T-cell (primary cell): ENCODE measurements at places on chromosomes 7 and 10.

- H3K4me3 ChIP-seq = no peak overlapping the region
- peaks cover 47% of the 10 kb centered on the region for H3K36me3 ChIP-seq
- no peak overlapping the region for H3K27ac ChIP-seq
- no peak for DNase-seq
These were observed 173.9 kb downstream of the ARID5B start for GRCh38 chr10:62075414-62075813.

GRCh38 chr7:14894826-14895225, 7.7 kb downstream of the DGKB start:
- H3K4me3 ChIP-seq = no peak overlapping the region
- no peaks in the 10 kb centered on the region for H3K36me3 ChIP-seq
- H3K27ac ChIP-seq = no peak overlapping the region
- no peaks in the 10 kb centered on the region for H3K27me3 ChIP-seq

DNA sequence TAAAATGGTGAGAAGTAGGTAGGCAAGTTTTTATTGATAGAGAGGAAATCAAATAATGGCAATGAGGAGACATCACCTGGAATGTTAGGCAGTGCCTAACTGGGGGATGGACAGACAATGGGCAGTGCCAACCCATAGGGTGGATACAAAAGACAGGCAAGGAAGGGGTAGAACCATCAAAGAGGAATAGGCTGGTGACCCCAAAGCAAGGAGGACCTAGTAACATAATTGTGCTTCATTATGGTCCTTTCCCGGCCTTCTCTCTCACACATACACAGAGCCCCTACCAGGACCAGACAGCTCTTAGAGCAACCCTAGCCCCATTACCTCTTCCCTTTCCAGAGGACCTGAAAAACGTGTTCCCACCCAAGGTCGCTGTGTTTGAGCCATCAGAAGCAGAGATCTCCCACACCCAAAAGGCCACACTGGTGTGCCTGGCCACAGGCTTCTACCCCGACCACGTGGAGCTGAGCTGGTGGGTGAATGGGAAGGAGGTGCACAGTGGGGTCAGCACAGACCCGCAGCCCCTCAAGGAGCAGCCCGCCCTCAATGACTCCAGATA, 30.0 kb downstream of the PRSS2 start:
- DNase-seq = peak; percentile 30
- H3K4me3 ChIP-seq = peak overlapping the region; percentile 97
- peaks cover 54% of the 10 kb centered on the region for H3K36me3 ChIP-seq
- H3K27me3 ChIP-seq = no peaks in the 10 kb centered on the region
- H3K27ac ChIP-seq = peak overlapping the region; percentile 97

DNA sequence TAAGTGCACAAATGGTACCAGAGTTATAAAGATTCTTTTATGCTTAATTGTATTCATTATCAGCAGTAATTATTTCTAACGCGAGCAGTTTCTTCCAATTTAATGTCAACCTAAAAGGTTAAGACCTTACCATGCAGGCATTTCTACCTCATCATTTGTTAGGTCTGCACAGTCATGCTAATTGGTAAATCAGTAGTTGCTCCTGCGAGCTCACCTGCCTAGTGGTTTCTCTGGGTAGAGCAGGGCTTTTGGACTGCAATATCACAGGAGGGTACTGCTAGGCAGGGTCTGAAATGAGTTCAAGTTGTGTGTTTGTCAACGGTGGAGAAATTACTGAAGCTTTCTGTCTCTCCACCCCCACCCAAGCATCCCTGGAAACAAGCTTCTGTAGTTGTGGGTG, 558.5 kb upstream of the MGMT start:
- no peaks in the 10 kb centered on the region for H3K36me3 ChIP-seq
- H3K27ac ChIP-seq = no peak overlapping the region
- H3K4me3 ChIP-seq = no peak overlapping the region
- H3K27me3 ChIP-seq = no peaks in the 10 kb centered on the region
- no peak for DNase-seq

DNA sequence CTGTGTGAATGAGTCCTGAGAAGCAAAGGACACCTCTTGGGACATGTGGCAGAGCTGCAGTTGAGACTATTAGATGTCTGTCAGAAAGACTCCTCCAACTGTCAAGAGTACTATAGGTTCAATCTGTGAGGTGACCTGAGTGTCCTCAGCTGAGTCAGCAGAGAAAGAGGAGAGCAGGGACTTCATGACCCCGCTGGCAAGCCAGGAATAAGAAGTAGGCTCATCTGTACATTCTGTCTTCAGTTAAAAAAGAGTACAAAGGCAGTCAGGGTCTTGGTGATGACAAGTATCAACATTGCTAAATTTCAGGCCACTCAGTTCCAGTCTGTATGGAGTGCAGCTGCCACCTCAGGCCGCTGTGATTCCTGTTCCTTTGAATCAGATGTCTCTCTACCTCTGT, 25.1 kb downstream of the HECTD2 start:
- DNase-seq = no peak
- H3K36me3 ChIP-seq = no peaks in the 10 kb centered on the region
- H3K4me3 ChIP-seq = no peak overlapping the region

DNA sequence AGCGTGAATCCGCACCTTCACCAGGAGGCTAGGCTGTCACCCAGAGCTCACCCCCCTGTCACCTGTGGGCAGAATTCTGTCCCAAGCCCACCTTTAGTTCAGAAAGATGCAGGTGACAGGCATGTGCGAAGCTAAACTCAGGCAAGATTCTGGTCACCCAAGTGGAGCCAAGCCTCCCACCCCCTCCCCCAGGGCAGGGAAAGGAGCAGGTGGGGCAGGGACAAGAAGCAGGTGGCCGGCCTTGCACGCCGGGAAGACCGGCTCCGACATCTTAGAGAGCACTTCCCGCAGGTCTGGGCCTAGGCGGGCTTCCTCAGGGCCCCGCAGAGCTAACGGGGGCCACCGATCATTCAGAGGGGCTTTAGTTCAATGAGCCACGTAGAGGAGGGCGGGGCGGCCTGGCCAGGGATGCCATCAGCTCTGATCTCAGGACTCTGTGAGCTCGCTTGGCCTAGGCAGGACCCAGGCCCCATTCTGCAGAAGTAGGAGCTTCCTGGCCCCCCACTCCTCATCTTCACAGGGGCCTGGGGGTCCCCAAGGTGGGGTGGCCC, 19.9 kb downstream of the UNCX start:
- H3K27me3 ChIP-seq = peaks cover 4% of the 10 kb centered on the region
- no peaks in the 10 kb centered on the region for H3K4me1 ChIP-seq

DNA sequence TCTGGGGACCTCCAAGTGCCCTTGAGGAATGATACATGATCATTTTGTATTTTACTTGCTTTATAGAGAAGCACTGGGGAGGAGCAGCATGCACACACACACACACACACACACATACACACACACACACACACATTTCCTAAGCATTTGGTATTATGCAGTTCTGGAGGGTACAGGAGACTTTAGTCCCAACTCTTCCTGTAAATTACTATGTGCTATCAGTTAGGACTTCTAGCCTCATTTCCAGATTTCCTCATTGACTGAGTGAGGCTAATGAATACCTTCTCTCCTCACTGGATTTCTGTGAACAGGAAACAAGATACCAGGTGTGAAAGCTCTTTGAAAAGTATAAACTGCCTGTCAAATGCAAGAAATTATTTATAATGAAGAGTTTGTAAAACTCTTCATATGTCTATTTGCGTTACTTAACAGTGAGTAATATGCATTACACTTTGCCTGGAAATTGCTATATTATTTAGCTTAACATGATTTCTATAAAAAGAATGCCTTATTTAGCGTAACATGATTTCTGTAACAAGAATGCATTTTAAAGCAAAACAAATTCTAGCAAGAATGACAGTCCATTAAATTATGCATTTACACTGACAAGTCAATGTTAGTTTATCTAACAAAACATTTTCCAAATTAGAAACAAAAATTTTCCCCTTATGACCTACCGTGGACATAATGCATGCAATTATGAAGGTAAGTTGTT, 34.2 kb downstream of the ACTA2 start:
- no peak overlapping the region for H3K27ac ChIP-seq
- DNase-seq = no peak
- peaks cover 49% of the 10 kb centered on the region for H3K36me3 ChIP-seq

GRCh38 chr7:16970732-16971482, 89.1 kb upstream of the AGR3 start:
- no peak for DNase-seq
- H3K36me3 ChIP-seq = no peaks in the 10 kb centered on the region
- peaks cover 8% of the 10 kb centered on the region for H3K27me3 ChIP-seq
- H3K4me3 ChIP-seq = no peak overlapping the region
- H3K4me1 ChIP-seq = no peaks in the 10 kb centered on the region
- H3K27ac ChIP-seq = no peak overlapping the region

DNA sequence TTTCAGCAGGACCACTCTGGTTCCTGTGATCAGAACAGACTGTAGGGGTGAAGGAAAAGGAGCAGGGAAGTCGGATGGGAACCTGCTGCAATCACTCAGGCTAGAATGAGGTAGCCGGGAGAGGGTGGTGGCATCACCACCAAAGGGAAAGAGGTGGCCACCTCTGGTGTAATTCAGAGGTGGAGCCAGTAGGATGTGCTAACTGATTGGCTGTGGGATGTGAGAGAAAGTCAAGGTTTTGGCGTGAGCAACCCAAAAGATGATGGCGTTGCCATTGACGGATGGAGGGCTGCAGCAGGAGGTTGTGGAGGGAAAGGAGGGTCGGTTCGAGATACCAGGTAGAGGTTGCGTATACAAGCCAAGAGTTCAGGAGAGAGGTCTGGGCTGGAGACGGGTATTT, 7.4 kb upstream of the VSIR start:
- no peaks in the 10 kb centered on the region for H3K36me3 ChIP-seq
- H3K27ac ChIP-seq = no peak overlapping the region
- H3K27me3 ChIP-seq = no peaks in the 10 kb centered on the region
- H3K4me1 ChIP-seq = peaks cover 15% of the 10 kb centered on the region

GRCh38 chr10:120103738-120104560, 211.4 kb downstream of the SEC23IP start:
- peaks cover 12% of the 10 kb centered on the region for H3K27me3 ChIP-seq
- DNase-seq = no peak
- H3K27ac ChIP-seq = no peak overlapping the region
- H3K4me3 ChIP-seq = no peak overlapping the region

- H3K36me3 ChIP-seq = no peaks in the 10 kb centered on the region
- no peak overlapping the region for H3K4me3 ChIP-seq
- H3K27ac ChIP-seq = no peak overlapping the region
- H3K27me3 ChIP-seq = no peaks in the 10 kb centered on the region
- DNase-seq = no peak
These were observed 233.6 kb upstream of the CCDC6 start for GRCh38 chr10:60139798-60140566.

GRCh38 chr10:67487199-67487598, 208.8 kb downstream of the CTNNA3 start:
- no peak overlapping the region for H3K27ac ChIP-seq
- H3K4me1 ChIP-seq = no peaks in the 10 kb centered on the region
- H3K27me3 ChIP-seq = peaks cover 4% of the 10 kb centered on the region
- no peaks in the 10 kb centered on the region for H3K36me3 ChIP-seq
- DNase-seq = no peak

GRCh38 chr10:110045772-110046171, 38.0 kb downstream of the ADD3 start:
- no peak overlapping the region for H3K4me3 ChIP-seq
- H3K27ac ChIP-seq = no peak overlapping the region
- H3K36me3 ChIP-seq = peaks cover 2% of the 10 kb centered on the region

GRCh38 chr7:17369691-17370426, 71.4 kb downstream of the AHR start:
- H3K27ac ChIP-seq = no peak overlapping the region
- no peak overlapping the region for H3K4me3 ChIP-seq
- H3K36me3 ChIP-seq = no peaks in the 10 kb centered on the region
- H3K4me1 ChIP-seq = no peaks in the 10 kb centered on the region

DNA sequence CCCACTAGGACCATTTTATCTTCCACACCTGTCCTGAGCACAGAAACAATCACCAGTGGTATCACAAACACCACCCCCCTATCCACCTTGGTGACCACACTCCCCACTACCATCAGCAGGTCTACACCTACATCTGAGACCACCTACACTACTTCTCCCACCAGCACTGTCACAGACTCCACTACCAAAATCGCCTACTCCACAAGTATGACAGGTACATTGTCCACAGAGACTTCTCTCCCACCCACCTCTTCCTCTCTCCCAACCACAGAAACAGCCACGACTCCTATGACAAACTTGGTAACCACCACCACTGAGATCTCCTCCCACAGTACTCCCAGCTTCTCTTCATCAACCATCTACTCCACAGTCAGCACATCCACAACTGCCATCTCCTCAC, 3.3 kb downstream of the MUC3A start:
- no peak for DNase-seq
- H3K4me1 ChIP-seq = peaks cover 3% of the 10 kb centered on the region
- no peaks in the 10 kb centered on the region for H3K36me3 ChIP-seq
- H3K27ac ChIP-seq = no peak overlapping the region
- no peak overlapping the region for H3K4me3 ChIP-seq

GRCh38 chr7:89232-90019, 102.9 kb upstream of the FAM20C start:
- no peaks in the 10 kb centered on the region for H3K27me3 ChIP-seq
- H3K4me1 ChIP-seq = peaks cover 5% of the 10 kb centered on the region
- H3K27ac ChIP-seq = no peak overlapping the region
- H3K4me3 ChIP-seq = no peak overlapping the region
- H3K36me3 ChIP-seq = no peaks in the 10 kb centered on the region

GRCh38 chr10:7788639-7789286, 786 bp downstream of the ATP5F1C start:
- no peaks in the 10 kb centered on the region for H3K27me3 ChIP-seq
- H3K36me3 ChIP-seq = no peaks in the 10 kb centered on the region
- peak overlapping the region; percentile 57 for H3K27ac ChIP-seq
- no peak for DNase-seq

- no peaks in the 10 kb centered on the region for H3K36me3 ChIP-seq
- no peak for DNase-seq
- no peaks in the 10 kb centered on the region for H3K27me3 ChIP-seq
- H3K27ac ChIP-seq = no peak overlapping the region
- H3K4me3 ChIP-seq = no peak overlapping the region
These were observed 36.1 kb upstream of the CCNY start for GRCh38 chr10:35300063-35300699.

- H3K4me1 ChIP-seq = no peaks in the 10 kb centered on the region
- no peak overlapping the region for H3K27ac ChIP-seq
- H3K4me3 ChIP-seq = no peak overlapping the region
These were observed 26.8 kb upstream of the SMURF1 start for GRCh38 chr7:99170730-99171074.

DNA sequence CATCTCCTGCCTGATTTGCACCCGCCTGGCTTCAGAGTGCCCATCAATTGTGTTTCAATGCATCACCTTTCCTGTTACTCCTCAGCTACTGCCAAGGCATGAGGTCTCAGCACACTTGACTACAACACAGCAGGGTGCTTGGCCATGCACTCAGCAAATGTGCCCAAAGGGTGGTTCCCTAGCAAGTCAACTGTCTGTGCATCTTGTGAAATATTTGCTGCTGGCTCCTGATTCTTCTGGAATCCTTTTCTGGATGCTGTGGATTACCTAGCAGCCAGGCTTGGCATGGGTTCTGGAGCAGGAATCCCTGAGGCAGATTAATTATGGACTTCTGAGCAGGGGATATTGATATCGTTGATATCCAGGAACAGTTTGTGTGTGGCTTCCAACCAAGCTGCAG, 662.6 kb upstream of the MGMT start:
- no peak overlapping the region for H3K27ac ChIP-seq
- H3K4me1 ChIP-seq = no peaks in the 10 kb centered on the region
- H3K27me3 ChIP-seq = peaks cover 3% of the 10 kb centered on the region
- no peak overlapping the region for H3K4me3 ChIP-seq
- DNase-seq = no peak
